K562 (cell line): ENCODE measurements at places on chromosomes 5 and 9. TPM values are rescaled to one million over a fixed set of nuclear protein-coding genes. Genes with fewer than 3 reads are reported as not detected.

CCDC192 gene
- not detected in 2 replicates for total RNA-seq

CATSPER3 gene
- 0.34 and 0.49 TPM in 2 replicates for total RNA-seq

- no peak for DNase-seq
- no peaks in the 10 kb centered on the region for H3K27me3 ChIP-seq
- no peaks in the 10 kb centered on the region for H3K36me3 ChIP-seq
- H3K4me1 ChIP-seq, result no peaks in the 10 kb centered on the region; the same call in none of the 2 replicates
- no peak overlapping the region for H3K27ac ChIP-seq
Observed at GRCh38 chr9:77018058-77018968, 1.1 kb upstream of the FOXB2 start.

BTNL9 gene
- total RNA-seq, result 42.7 and 50.7 TPM in 2 replicates

CCDC152 gene
- 4.7 and 5.1 TPM in 2 replicates for total RNA-seq

DNA sequence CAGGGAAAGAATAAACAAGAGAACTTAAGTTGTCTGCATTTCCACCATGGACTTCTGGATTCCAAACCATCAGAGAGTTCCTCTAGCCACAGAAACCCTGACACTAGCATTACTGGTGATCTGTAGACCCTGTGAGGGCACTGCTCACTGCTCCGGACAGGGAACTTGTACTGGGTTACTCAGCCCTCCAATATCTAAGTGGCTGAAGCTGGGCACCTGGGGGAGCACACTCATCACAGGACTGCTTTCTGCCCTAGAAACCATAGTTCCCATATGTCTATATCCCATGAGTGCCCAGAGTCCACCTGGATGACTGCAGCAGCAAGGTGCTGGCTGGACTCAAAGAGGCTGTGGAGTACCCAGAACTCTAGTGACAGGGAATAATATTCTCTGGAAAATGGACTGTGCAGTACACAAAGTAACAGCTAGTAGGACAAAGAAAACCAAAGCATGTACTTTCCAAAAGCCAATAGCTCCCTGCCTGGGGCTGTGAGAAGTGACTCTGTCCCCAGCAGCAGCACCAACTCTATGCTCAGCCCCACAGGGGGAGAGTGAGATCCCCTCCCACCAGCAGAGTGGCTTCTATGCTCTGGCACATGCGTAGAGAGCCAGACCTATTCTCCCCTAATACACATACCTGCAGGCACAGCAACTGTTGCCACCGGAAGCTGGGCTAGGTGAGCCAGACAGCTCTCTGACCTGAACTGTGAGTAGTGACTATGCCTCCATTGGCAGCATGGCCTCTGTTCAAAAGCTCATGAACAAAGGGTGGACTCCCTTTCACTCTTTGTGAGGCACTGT is 472.9 kb upstream of the FTMT start:
- H3K27ac ChIP-seq, result no peak overlapping the region
- no peak for DNase-seq
- no peaks in the 10 kb centered on the region for H3K27me3 ChIP-seq
- no peaks in the 10 kb centered on the region for H3K4me1 ChIP-seq

GRCh38 chr9:133359399-133360175 is 3.2 kb downstream of the SURF2 start:
- H3K27me3 ChIP-seq, result no peaks in the 10 kb centered on the region
- DNase-seq, result peak; percentile 62
- peaks cover 74% of the 10 kb centered on the region for H3K36me3 ChIP-seq

LAMC3 gene
- total RNA-seq, result 0.09 TPM in 1 of 2 replicates, not detected in the other

RASGRF2 gene
- total RNA-seq, result 0.04 and 0.09 TPM in 2 replicates

GRCh38 chr9:107749787-107750444 is 260.3 kb upstream of the KLF4 start:
- no peak overlapping the region for H3K4me3 ChIP-seq
- H3K27me3 ChIP-seq, result no peaks in the 10 kb centered on the region
- peaks cover 5% of the 10 kb centered on the region; the same call in 1 of the 2 replicates for H3K4me1 ChIP-seq
- H3K36me3 ChIP-seq, result no peaks in the 10 kb centered on the region

DNA sequence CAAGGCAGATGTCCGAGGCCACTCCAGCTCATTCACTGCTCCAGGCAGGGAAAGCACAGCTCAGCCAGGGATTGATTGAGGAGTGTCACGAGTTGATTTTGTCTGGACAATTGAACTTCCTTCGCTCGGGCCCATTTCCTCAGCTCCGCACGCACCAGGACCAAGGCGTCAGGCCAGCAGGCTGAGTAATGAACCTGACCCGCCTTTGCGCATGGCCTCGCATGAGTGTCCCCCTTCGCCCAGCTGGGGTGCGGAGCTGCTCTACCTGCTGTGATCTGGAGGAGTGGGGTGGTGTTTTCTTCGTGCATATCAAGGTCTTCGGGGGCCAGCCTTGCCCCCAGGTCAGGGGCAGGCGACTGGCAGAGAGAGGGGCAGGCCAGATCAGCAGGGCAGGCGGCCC is 44.0 kb downstream of the VAV2 start:
- no peak overlapping the region for H3K4me3 ChIP-seq
- DNase-seq, result no peak
- H3K27ac ChIP-seq, result no peak overlapping the region
- peaks cover 15% of the 10 kb centered on the region; the same call in 1 of the 3 replicates for H3K27me3 ChIP-seq
- no peaks in the 10 kb centered on the region for H3K36me3 ChIP-seq

EIF4E1B gene
- not detected in 2 replicates for total RNA-seq

PTAR1 gene
- total RNA-seq, result 29.3 and 31.7 TPM in 2 replicates

DNA sequence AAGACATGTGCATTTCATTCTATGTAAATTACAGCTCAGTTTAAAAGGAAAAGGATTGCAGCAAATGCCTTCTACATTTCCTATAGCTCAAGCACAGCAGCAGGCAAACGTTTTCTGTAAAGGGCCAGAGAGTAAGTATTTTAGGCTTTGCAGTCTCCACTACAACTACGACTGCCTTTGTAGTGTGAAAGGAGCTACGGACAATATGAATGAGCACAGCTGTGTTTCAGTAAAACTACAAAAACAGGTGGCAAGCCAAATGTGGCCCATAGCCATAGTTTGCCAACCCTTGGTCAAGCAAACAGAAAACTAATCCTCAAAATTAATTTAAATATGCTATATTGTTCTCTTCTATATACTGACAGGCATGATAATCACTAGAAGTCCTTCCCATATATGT is 7.2 kb downstream of the PTBP3 start:
- DNase-seq, result no peak

ANKRD55 gene
- 3.4 and 3.6 TPM in 2 replicates for total RNA-seq

DNA sequence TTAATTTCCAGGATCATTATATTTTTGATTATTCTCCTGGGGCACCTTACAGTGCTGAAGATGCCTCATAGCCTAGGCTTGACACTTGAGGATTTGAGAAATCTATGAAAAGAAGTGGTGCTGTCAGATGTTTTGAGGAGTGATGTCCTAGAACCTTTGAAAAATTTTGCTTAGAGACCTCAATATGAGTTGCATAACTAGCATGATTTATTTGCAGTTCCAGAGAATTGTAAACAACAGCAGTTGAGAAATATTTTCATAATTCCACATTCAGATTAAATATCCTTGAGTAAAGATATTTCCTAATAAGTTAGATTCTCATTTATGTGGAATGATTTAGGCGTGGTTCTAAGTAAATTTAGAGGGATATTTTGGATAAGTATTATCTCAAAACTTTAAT is 225.8 kb downstream of the ADAMTSL1 start:
- DNase-seq, result no peak
- no peaks in the 10 kb centered on the region for H3K27me3 ChIP-seq
- H3K27ac ChIP-seq, result no peak overlapping the region
- no peak overlapping the region for H3K4me3 ChIP-seq
- H3K36me3 ChIP-seq, result no peaks in the 10 kb centered on the region

DNA sequence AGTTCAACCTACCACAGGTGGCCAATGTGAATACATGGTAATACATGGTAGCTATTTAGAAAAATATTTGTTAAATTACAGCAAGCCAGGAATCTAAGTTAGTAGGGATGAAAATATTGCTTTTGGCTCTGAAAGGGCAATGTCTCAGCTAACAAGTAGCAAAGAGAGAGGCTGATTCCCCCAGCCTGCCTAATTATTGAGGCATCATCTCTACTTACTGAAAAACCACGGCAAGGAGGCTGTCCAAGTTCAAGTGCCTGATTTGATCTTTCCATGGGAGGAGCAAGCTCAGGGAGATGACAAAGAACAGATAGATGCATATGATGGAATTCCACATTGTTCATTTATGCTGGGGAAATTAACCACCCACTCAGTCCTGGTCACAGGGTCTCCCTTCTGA is 28.7 kb upstream of the UBTD2 start:
- no peaks in the 10 kb centered on the region for H3K36me3 ChIP-seq
- no peak overlapping the region for H3K27ac ChIP-seq
- H3K4me1 ChIP-seq, result no peaks in the 10 kb centered on the region
- no peak overlapping the region for H3K4me3 ChIP-seq
- peaks cover 5% of the 10 kb centered on the region; the same call in 2 of the 3 replicates for H3K27me3 ChIP-seq

- no peak for DNase-seq
- no peaks in the 10 kb centered on the region for H3K36me3 ChIP-seq
- no peak overlapping the region for H3K27ac ChIP-seq
- peaks cover 21% of the 10 kb centered on the region for H3K27me3 ChIP-seq
Observed at GRCh38 chr5:66596636-66597182, 516 bp downstream of the MAST4 start.

HOMER1 gene
- 18.6 and 19.2 TPM in 2 replicates for total RNA-seq

DNA sequence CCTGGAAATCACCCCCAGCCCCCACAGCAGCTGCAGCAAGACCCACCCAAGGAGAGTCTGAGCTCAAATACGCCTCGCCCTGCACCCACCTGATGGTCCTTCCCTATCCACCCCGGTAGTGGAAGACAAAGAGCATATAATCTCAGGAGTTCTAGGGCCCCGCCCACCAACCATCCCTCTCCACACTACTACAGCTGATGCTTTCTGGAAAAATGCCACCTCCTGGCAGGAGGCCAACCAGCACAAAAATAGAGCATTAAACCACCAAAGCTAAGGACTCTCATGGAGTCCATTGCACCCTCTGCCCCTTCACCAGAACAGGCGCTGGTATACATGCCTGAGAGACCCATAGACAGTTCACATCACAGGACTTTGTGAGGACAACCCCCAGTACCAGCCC is 22.5 kb upstream of the NIPSNAP3A start:
- H3K4me3 ChIP-seq, result no peak overlapping the region
- H3K27ac ChIP-seq, result no peak overlapping the region
- DNase-seq, result no peak
- no peaks in the 10 kb centered on the region for H3K27me3 ChIP-seq
